Posterior cingulate gyrus (tissue), 11 donors: ENCODE measurements at places on chromosomes 7 and 10.

GRCh38 chr7:99402854-99403253, 5.5 kb downstream of the PDAP1 start:
- no peak for DNase-seq

GRCh38 chr10:77282163-77282562, 355.4 kb downstream of the KCNMA1 start:
- no peak for DNase-seq

- DNase-seq = no peak
Observed at GRCh38 chr7:29142021-29142727, 4.2 kb downstream of the CPVL start.

DNA sequence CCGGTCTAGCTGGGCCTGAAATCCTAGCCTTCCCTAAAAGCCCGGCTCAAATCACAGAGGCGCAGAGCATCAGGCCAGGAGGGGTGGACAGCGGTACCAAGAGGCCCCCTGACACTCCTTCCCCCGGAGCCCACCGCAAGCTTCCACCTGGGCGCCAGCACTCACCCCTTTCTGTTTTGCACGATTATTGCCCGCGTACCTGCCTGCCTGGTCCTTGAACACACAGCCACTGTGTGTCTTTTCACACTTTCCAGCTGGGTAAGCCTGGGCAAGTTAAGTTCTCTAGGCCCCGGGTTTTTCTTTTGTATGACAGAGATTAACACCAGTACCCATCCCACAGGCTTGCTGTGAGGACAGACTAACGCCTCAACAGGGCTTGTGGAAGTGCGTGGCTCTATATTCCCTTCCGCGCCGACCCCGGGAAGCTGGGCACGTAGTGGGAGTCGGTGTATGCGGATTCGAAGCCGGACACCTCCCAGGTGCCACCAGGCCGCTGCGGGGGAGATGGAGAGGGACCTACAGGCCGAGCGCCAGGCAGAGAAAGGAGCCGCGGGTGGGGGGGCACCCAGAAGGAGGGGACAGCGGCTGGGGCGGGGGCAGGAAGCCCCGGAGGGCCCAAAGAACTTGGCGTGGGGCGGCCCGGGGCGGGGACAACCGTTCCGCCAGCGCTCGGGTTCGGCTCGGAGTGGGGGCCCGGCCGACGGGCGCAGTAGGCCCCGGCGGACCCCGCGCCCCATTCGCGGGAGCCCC, 792 bp downstream of the ZNF746 start:
- DNase-seq = no peak

- DNase-seq = no peak
Observed at GRCh38 chr10:22010973-22011408, 7.5 kb upstream of the DNAJC1 start.

- no peak for DNase-seq
Observed at GRCh38 chr7:28181416-28181815, 821 bp upstream of the JAZF1 start.

DNA sequence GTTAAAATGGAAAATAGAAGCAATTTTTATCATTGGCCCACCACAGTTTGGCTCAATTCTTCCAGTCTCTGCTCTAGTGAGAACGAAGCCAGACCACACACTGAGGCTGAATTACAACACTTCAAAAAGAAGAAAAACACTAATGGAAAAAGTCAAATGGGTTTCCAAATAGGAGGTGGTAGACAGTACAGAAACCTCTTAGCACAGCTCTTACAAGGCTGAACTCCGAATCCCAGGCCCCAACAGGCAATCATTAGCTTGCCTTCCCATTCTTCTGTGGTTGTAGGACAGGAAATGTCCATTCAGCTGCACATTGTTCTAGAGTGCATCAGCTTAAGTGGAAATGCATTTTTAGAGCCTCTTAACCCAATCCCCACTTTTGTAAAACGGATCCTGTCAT, 115.1 kb upstream of the MEOX2 start:
- no peak for DNase-seq

GRCh38 chr7:148116829-148117403, 473.6 kb upstream of the C7orf33 start:
- DNase-seq = no peak

GRCh38 chr10:34769899-34770298, 45.2 kb downstream of the PARD3 start:
- no peak for DNase-seq

DNA sequence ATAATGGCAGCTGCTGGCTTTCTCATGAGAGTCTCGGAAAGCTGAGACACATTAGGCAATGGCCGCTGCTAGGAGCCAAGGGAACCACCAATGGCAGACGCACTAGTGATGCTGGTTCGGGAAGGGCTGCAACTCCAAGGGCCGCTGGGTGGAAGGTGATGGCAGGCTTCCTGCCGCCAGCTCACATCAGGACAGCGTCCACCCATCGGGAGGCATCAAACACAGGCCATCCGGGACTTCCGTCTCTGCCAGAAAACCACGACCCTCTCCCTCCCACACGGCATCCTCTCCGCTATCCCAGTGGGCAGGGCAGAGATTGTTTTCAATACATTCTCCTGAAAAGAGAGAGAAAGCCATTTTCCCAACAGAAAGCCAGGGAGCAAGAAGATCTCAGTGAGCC, 27.5 kb upstream of the EGFR start:
- no peak for DNase-seq

DNA sequence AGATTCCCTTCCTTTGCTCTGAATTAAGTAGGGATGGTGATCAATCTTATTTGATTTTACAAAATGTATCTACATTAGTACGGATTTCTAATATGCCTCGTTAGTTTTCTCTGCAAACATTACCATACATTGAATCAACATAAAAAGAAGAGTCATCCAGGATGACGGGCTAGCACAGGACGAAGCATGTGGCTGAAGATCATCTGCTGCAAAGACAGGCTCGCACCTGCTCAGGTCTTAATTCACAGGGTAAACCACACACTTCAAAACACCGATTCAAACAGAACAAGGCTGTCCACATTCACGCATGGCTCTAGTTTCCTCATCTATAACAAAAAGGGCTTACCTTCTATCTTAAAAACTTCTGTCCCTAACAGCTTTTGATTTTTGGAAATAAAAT, 323.0 kb downstream of the PARD3 start:
- DNase-seq = no peak

GRCh38 chr7:47333959-47334358, 248.0 kb downstream of the TNS3 start:
- DNase-seq = no peak

GRCh38 chr7:134932707-134933370, 53.5 kb upstream of the AGBL3 start:
- no peak for DNase-seq

GRCh38 chr7:92292981-92293380, 47.2 kb downstream of the ANKIB1 start:
- DNase-seq = no peak

GRCh38 chr7:40551685-40552576, 417.1 kb downstream of the SUGCT start:
- DNase-seq = no peak
